ENCODE measurements at places on chromosomes 2 and 18.

- DNase-seq: no peak
Measured at GRCh38 chr2:119267604-119268003, 44.0 kb downstream of the STEAP3 start.

- DNase-seq: peak; percentile 27
Measured at GRCh38 chr2:218991674-218992168, 1.5 kb downstream of the CRYBA2 start.

- DNase-seq: no peak
Measured at GRCh38 chr2:119086327-119086726, 72.2 kb downstream of the C1QL2 start.

- no peak for DNase-seq
Measured at GRCh38 chr2:43537137-43537536, 58.7 kb downstream of the THADA start.

DNA sequence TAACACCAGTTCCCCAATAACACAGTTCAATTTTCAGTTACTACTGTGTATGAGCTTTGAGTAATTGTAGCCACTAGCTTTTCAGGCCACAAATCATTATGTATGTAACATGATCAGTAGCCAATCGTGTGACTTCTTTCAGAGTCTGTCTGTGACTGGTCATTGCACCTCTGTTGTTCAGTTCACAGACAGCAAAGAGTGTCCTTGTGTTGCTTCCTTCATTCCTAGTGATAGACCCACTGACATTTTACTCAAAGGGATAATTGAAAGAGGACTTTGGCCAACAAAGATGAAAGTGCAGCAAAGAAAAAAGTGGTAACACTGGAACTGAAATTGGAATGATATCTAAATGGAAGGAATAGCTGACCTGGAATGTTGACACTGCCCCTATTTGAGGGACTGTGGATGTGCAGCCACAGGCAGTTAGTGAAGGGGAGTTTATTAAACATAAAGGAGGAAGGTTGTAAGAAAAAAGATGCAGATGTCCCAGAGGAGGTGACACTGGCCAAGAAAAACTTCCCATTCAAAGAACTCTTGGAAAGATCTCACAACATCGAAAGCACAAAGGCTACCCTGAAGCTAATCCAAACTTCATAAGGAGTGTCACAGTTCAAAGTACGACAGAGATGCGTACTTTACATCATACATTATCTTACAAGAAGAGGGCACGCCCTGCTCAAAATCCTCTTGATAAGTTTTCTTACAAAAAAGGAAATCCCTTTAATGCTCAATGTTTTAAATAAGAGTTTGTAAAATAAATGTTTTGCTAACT lies 19.3 kb downstream of the TTC39C start:
- DNase-seq: no peak

DNA sequence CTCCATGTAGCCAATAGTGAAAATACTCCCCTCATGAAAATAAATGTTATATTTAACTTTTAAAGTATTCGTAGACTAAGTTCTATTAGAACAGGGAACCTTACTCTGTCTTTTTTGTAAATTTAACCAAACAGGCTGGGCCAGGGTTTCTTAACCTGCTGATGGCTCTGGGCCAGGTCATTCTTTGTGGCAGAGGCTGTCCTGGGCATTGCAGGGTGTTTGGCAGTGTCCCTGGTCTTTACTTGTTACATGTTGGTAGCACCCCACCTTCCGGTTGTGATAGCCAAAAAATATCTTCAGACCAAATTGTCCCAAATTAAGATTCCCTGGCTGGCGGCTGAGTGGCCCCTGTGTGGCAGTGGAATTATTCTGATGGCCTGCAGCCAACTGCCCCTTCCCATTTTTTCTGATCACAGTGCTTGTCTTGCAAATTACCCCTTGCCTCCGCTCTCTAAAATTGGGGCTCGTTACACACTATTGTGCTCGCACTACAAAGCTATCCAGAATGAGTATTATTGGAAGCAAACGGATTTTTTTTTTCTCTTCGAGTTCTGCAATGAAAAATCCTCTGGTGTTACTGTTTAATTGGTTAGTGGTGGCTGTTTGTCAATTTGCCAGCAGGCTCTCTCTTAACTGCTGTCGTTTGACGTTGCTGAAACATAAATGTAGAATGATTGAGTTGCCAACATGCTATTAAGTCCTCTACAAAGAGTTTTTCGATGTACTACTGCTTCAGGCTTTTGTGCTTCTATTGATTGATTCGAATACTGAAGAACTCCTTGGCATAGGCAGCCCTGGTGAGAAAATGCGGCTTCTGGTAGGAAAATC lies 216.9 kb downstream of the SH3RF3 start:
- DNase-seq: no peak

- DNase-seq: peak; percentile 68
Measured at GRCh38 chr2:101356521-101356920, 30.8 kb downstream of the CREG2 start.

- DNase-seq: peak; percentile 39
Measured at GRCh38 chr2:42142547-42143184, 26.5 kb upstream of the EML4 start.

DNA sequence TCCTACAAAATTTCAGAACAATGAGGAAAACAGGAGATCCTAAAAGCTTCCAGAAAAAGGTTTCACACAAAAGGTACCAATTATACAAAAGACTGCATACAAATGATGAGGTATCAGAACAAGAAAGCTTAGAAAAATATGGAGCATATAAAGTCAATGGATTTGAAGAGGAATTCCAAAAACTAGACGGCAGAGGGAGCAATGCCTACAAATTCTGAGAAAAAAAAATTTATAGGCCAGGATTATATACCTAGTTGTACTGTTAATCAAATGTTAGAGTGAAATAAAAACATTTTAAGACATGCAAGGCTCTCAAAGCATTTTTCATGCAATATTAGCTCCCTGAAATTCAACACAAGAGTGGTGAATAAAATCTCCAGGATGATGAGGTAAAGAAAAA lies 106.2 kb downstream of the ZRANB3 start:
- DNase-seq: no peak

DNA sequence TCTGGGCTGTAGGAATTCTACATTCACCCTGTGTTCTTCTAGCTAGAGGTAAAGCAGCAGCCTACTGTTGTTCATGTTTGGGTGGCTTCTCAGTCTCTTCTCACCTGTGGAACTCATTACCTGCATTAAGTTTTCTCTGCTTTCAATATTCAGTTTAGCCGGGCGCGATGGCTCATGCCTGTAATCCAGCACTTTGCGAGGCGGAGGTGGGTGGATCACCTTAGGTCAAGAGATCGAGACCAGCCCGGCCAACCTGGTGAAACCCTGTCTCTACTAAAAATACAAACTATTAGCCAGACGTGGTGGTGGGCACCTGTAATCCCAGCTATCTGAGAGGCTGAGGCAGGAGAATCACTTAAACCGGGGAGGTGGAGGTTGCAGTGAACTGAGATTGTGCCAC lies 139.8 kb upstream of the UBE2E3 start:
- no peak for DNase-seq

GRCh38 chr18:5962362-5962761 lies 67.0 kb upstream of the TMEM200C start:
- peak; percentile 6 for DNase-seq

DNA sequence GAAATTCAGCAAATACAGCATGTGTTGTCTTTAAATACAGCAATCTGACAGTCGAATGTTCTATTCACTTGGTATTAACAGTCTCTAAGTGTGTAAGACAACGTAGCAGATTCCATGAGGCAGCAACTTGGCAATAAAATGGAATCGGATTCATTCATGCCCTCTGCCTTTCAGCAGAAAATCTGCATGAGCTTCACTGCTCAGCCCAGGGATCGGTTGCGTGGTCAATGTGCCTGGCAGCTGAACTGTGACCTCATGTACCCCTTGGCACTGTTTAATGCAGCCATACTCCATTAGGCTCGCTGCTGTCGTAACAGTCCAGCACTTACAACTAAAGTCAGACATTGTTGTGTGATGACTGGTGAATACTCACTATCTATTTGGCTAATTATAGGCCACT lies 17.7 kb upstream of the RGPD4 start:
- DNase-seq: no peak

DNA sequence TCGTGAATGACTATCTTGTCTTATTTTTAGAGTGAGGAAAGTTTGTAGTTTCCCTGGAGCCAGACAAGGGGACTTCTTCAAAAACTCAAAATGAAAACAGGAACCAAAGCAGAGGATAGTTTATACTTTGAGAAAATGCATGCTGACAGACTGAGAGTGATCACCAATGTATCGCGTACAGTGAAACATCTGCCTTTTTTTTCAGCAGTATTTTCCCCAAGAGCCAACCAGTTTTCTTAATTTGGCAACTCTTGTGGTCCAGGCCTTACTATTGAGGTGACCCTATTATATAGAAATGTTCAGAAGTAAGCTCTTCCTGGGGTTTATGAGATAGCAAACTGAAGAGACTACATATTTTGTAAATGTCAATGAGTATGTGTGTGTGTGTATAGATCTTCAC lies 153.7 kb upstream of the VRK2 start:
- DNase-seq: no peak

DNA sequence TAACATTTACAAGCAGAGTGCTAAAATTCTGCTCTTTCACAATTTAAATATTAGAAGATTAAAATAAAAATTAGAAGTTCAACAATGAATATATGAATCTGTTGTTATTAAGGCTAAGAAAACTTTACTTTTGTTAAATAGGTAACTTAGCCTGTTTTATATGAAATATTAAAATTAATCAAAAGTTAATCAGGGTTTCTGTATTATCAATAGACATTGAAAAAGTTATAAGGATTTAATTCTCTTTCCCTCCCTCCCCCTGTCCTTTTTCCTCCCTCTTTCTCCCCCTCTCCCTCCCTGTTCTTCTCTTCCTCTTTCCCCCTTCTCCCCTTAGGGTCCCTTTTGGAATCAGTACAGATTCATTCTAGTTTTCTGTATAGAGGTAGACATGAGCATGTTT lies 12.1 kb downstream of the BBS5 start:
- no peak for DNase-seq

- peak; percentile 46 for DNase-seq
Measured at GRCh38 chr2:33236482-33237385, 239.7 kb upstream of the RASGRP3 start.

DNA sequence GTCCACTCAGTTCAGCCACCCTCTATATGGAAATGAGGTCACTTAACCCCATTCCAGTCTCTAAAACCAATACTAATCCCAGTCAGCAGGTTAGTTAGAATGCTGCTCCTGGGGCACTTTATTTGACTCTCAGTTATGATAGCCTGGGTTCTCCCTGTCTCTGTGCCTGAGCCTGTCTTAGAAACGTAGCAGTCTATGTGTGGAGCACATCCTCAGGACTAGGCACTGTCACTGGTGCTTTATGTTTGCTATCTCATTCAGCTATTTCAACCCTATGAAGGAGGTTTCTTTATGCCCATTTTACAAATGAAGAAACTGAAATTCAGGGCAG lies 152.5 kb upstream of the PKDCC start:
- no peak for DNase-seq

- DNase-seq: no peak
Measured at GRCh38 chr18:63192885-63193349, 126.7 kb downstream of the BCL2 start.

- peak; percentile 94 for DNase-seq
Measured at GRCh38 chr2:86037141-86037794, 68.4 kb downstream of the POLR1A start.

- peak; percentile 21 for DNase-seq
Measured at GRCh38 chr2:69604026-69604678, 39.4 kb downstream of the AAK1 start.

DNA sequence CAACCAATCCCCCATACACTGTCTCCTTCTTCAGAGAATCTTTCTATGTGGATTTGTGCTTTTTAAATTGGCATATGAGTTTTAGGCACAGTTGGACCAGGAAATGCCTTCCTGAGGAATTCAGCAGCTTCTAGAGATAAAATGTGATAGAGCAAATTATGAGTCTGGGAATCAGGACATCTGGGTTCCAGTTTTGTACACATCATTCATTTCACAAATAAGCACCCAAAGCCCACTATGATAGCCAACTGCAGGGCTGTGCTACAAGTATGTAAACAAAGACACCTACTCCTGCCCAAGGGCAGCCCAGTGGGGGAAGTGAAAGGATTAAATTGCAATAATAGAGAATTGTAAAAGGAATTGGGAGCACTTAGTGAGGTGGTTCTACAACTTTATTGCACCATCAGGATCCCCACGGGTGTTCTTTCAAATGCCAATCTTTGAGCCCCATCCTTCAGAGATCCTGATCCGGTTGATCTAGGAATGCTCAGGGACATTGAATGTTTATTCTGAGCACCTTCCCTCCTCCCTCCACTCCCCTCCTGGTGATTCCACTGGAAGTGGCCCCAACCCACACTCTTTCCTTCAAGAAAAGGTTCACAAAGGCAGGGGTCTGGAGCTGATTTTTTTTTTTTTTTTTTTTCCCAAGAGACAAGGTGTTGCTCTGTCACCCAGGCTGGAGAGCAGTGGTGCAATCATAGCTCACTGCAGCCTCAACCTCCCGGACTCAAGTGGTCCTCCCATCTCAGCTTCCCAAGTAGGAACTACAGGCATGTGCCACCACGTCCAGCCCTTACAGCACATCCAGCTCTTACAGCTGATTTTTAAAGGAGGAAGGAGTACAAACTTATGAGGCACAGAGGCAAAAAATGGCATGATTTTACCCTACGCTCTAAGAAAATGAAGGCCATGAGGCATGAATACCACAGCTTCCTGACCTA lies 11.1 kb upstream of the KCMF1 start:
- no peak for DNase-seq

- DNase-seq: no peak
Measured at GRCh38 chr2:12513339-12513738, 203.4 kb upstream of the TRIB2 start.

DNA sequence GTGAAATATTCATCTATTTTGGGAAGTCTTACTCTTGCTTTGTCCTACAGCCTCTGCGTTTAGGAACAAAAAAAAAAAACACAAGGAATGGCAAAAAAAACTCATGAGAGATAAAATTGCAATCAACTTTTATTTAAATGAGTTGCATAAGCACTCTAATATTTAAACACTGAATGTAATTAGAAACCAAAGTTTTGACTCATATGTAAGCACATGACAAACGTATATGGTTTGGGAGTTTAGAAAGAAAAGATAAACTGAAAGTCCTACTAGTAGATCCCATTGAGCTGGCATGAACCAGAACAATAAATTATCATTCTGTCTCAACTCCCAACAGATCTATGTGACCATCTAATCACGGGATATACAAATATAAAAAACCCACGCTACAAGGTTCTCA lies 44.8 kb downstream of the REV1 start:
- no peak for DNase-seq

GRCh38 chr2:214019229-214019972 lies 391.5 kb upstream of the VWC2L start:
- peak; percentile 96 for DNase-seq

DNA sequence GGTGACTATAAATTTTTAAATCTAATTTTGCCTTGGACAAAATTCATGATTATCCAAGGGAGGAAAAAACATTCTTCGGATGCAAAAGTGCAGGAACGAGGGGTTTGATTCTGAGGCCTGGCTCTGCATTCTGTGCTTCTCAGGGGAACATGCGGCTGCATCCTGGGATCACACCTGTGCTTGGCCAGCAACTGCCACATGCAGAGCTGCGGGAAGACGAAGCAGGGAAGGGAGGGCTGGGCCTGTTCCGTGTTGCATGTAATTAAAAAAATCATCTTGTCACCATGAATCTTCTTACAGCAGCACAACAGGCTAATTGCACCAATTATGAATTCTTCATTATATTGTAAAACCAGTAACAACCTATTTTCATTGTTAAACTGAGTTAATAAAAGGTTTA lies 158.0 kb upstream of the ALKAL2 start:
- DNase-seq: no peak

Measured in cardiac fibroblast (primary cell).